ENCODE measurements at places on chromosomes 2 and 18. TPM values are rescaled to one million over a fixed set of nuclear protein-coding genes. Genes with fewer than 3 reads are reported as not detected.

DNA sequence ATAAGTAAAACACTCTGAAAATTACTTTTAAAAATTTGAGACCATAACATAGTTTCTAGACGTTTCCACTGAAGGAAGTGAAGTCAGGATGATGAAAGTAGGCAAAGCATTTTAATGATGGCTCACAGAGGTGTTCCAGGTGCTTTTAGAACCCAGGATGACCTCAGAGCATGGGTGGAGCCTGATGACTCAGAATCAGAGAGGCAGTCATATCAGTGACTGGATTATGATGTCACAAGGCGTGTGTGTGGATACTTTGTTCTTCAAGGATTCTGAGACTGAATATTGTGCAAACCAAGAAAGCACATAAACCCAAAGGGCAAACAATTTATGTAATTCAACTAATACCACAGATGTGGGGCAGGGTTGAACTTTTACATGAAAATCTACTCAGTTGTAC is 208.0 kb upstream of the FBXO11 start:
- peak; percentile 9 for DNase-seq

GRCh38 chr2:117071556-117072102 is 742.9 kb upstream of the DDX18 start:
- no peak for DNase-seq

DNA sequence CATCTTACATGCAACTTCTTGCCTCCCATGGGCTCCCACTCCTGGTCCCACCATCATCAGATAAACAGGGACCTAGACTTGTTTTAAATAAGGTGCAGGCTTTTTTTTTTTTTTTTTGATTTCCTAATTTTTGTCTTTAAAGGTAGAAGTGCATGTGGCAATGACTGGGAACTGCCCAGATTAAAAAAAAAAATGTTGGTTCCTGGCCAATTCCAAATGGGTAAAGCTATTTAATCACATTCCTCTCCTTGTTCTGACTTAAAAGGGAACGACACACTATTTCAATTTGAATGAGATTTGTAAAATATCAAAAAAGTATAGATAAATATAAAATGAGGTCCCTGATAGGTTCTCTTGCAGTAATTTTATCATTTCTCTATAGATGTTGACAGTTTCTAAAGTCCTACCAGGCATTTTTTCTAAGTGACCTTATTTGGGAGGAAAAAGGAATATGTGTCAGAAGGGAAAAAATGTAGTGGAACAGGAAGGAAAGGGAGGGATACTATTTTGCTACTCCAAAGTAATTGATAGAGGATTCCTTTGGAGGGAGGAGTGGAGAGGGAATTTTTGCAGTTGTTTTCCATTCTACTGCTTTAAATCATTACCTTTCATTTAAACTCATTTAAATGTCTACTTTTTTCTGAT is 43.3 kb downstream of the DDX1 start:
- DNase-seq: no peak

DNA sequence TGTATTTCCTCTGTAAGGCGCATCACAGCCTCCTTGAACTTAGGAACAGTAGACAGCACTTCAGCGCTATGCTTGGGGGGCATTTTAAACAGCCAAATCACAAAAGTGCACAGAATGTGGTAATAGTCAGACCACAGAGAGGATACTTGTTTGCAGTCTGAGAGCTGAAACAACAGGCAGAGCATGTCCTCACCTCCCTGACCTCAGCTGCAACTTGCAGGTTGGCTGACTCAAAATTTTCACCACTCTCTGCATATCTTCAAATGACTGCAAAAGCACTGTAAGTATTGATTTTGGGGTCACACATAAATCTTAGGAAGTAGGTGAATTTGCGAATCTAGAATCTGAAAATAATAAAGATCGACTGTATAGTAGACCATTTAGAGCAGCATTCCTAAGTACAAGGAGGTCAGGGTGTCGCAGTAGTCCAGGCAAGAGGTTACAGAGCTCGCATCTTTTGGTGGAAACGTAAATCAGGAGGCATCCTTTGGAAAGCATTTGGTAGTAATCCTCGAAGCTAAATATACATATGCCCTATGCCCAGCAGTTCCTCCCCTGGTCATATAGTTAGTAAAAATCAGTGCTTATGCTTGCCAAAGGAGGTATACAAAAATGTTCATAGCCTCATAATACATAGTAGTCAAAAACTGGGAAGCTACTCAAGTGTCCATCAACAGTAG is 108.2 kb upstream of the MYCN start:
- DNase-seq: no peak

DNA sequence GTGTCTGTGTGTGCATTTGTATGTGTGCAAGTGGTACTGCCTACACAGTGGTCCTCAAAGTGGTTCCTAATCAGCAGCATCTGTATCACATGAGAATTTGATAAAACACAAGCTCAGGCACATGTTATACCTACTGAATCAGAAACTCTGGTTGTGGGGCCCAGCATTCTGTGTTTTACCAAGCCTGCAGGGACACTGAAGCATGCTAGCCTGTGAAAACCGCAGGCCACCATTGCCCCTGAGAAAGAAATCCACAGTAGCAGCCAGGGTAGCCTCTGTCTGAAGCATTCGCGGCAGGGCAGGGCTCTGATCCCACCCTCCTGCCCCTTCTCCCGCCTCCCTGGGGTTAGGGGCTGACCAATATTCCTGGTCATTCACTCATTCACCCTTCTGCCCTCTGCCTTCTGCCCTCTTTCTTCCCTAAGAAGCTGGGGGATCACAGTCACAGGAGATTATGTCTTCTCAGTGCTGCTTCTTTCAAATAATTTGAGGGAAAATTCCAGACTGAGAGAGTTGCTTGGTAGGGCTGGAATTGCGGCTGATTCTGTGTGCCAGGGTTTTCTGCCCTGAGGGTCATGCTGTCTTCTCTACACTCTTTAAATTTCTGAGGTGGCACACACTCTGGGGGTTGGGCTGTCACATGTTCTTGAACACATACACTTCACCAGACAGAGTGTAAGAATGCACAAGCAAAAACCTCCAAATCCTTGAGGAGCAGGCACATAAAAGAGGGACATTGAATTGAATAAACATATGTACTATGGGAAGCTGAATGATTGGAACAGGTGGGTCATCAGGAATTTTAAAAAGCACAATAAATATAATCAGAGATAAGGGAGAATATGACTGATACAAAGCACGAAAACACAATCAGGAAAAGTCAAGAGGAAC is 126.6 kb upstream of the SEC11C start:
- DNase-seq: no peak

DNA sequence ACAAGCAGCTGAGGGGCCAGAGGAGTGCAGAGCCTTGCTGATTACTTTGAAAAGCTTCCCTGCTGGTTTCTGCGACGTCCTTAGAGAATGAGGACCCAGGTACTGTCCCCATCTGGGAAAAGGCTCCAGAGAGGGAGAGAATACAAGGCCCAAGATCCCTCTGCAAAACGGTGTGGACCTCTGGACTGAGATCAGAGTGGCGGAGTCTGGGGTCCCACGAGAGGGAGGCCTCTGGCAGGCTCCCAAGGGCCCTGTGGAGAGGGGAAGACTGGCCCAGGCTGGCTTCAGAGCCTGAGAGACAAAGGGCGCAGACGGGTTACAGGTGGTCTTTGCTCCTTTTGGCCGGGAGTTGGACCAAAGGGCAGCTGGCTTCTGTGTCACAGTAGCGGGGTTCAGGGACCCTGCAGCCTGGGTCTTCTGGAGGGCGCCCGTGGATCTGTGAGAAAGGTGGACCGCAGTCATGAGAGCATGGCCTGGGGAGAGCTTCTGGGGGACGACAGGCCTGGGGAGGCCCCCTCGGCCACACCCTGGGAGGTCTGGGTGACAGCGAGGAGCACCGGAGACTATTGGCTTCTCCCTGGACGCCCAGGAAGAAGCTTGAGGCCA is 805 bp downstream of the SNORC start:
- DNase-seq: no peak

GRCh38 chr2:215105607-215106354 is 32.6 kb downstream of the ABCA12 start:
- DNase-seq: no peak

DNA sequence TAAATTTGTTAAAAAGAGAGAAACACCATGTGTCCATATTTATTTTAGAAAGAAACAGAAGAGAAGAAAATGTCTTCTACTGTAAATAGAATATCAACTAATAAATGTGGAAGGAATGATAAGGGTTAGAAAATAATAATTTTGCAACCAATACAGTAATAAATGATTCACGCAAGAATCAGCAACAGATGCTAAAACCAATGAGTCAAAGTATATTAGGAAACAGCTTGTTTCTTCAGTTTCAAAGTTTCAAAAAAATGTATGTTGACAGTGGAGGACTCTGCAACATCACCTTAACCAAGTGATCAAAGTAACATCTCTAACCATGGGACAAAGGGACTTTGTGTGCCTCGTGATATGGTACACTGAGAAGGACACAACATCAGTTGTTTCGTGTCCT is 147.0 kb downstream of the TWIST2 start:
- no peak for DNase-seq

- no peak for DNase-seq
Measured at GRCh38 chr2:167939514-167940345, 307.7 kb downstream of the STK39 start.

GRCh38 chr2:66481100-66481549 is 46.2 kb downstream of the MEIS1 start:
- DNase-seq: no peak

GRCh38 chr18:26493021-26493420 is 55.3 kb downstream of the KCTD1 start:
- DNase-seq: peak; percentile 82

DNA sequence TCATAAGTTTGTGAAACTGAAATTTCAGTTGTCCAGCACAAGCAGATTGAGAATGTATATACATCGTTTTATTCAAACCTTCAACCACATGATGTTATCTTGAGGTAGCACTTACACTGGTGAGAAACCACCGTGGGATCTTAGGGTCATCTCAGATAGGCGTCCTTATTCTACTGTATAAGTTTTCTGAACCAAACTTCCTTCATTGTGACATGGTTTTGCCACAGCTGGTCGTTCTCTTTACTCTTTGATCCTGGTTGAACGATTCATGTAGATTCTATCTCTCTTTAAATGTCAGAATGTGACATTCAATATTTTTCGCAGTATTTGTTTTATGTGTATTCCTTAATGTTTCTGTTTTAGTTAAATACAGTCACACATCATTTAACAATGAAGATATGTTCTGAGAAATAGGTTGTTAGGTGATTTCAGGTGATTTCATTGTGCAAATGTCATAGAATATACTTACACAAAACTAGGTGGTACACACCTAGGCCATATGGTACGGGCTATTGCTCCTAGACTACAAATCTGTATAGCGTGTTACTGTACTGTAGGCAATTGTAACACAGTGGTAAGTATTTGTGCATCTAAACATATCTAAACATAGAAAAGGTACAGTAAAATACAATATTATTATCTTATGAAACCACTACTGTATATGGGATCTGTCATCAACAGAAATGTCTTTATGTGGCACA is 17.9 kb upstream of the ARHGAP25 start:
- no peak for DNase-seq

GRCh38 chr2:165357758-165358157 is 111.7 kb upstream of the CSRNP3 start:
- DNase-seq: no peak

DNA sequence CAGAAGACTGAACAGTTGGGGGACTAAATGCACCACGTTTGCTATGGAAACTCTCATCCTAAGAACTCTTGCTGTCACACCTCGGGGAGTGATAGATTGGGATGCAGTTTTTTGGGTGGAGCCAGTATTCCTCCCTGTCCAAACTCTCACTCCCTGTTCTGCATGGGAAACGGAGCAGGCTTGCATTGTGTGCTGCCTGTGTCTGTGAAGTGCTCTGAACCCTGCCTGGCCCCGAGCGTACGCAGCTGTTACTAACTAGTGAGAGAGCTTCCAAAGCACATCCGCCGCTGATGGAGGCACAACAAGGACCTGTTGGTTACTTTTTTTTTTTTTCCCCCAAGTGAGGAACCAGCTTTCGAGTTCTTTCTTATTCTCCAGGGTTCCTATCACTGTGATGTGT is 195.5 kb downstream of the ANAPC1 start:
- DNase-seq: no peak

GRCh38 chr18:44823286-44823685 is 142.6 kb downstream of the SETBP1 start:
- no peak for DNase-seq

- no peak for DNase-seq
Measured at GRCh38 chr2:154696810-154697417, 1.6 kb upstream of the KCNJ3 start.

- no peak for DNase-seq
Measured at GRCh38 chr2:71174207-71174606, 43.8 kb downstream of the MPHOSPH10 start.

DNA sequence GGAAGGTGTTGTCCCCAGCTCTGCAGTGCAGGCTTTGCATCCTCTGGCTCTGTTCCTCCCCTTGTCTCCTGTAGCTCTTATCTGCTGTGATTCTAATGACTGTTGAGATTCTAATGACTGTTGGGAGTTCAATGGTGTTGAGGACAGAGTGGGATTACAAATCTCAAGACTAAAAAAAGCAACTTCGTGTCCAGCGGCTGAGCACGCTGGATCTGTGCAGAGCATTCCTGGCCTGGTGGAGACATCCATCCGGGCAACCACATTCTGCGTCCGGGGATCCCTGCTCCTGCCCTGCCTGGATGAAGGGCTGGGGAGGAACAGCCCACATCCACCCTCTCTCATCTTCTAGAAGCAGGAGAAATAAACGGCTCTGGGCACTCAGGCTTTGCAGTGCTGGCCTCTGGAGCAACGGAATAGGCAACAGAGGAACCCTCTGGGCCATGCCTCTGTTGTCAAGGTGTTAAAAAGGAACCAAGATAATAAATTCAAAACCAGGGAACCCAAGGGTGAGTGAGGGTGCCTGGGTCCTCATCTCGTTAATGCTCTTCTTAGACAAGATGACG is 106.7 kb upstream of the ASB18 start:
- no peak for DNase-seq

- no peak for DNase-seq
Measured at GRCh38 chr2:214533541-214533940, 122.7 kb downstream of the VWC2L start.

Gene ACTG2
- total RNA-seq: 0.52 TPM

Gene DSG4
- not detected for total RNA-seq

Gene C2orf72
- 0.53 TPM for total RNA-seq

Gene CFC1
- total RNA-seq: 0.39 TPM

Gene TMEM198
- total RNA-seq: 16.2 TPM

Gene QPCT
- total RNA-seq: 115 TPM

Gene CYTIP
- total RNA-seq: 3.3 TPM

Gene CEBPZOS
- total RNA-seq: 84.6 TPM

Gene LDAH
- total RNA-seq: 16.8 TPM

Gene RAPGEF4
- 189 TPM for total RNA-seq
